ENCODE measurements at places on chromosomes 6 and 20. TPM values are rescaled to one million over a fixed set of nuclear protein-coding genes. Genes with fewer than 3 reads are reported as not detected.

Gene APCDD1L
- 92.5 TPM for total RNA-seq

Gene SIGLEC1
- not detected for total RNA-seq

Gene SLC32A1
- not detected for total RNA-seq

Gene B3GALT4
- total RNA-seq: 4.2 TPM

Gene VSTM2L
- 1.8 TPM for total RNA-seq

Gene RAB32
- total RNA-seq: 81.6 TPM

Gene PPIL6
- 2.9 TPM for total RNA-seq

Gene TNXB
- 0.89 TPM for total RNA-seq

Gene TSBP1
- not detected for total RNA-seq

Gene GSTA2
- total RNA-seq: not detected

Gene HLA-DQB2
- not detected for total RNA-seq

Gene TRIM40
- not detected for total RNA-seq

Gene CST7
- not detected for total RNA-seq

Gene VGLL2
- not detected for total RNA-seq

Gene MED23
- total RNA-seq: 38.9 TPM

Gene SGK2
- 0.74 TPM for total RNA-seq

Gene MUC22
- not detected for total RNA-seq

Gene C20orf202
- total RNA-seq: not detected

Gene KIF13A
- total RNA-seq: 43.1 TPM

Gene CLPSL2
- total RNA-seq: not detected

Gene HLA-DPA1
- not detected for total RNA-seq

Gene SIM1
- total RNA-seq: not detected

Gene TRIM31
- not detected for total RNA-seq

Gene ADGRF1
- not detected for total RNA-seq

Gene HDGFL1
- total RNA-seq: not detected

Gene GJA1
- total RNA-seq: 323 TPM

Gene OPRL1
- 3.0 TPM for total RNA-seq

Gene ATP9A
- 22.3 TPM for total RNA-seq

Gene STK4
- 27.9 TPM for total RNA-seq

Gene TBX18
- 3.6 TPM for total RNA-seq

Gene CCDC170
- total RNA-seq: 0.32 TPM

Gene CUL9
- 29.1 TPM for total RNA-seq

All from smooth muscle cell of the umbilical artery (primary cell).